Ascending aorta (tissue), 2 donors: ENCODE measurements at places on chromosomes 1 and 21.

- DNase-seq: no peak
Measured at GRCh38 chr1:159990005-159990404, 36.0 kb upstream of the SLAMF9 start.

DNA sequence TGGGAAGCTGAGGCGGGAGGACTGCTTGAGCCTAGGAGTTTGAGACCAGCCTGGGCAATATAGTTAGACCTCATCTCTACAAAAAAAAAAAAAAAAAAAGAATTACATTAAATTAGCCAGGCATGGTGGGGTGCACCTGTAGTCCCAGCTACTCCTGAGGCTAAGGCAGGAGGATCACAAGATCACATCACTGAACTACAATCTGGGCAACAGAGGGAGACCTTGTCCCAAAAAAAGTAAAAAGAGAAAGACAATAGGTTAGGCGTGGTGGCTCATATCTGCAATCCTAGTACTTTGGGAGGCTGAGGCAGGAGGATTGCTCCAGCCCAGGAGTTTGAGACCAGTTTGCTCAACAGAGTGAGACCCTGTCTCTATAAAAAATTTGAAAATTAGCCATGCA is 130.3 kb downstream of the TIAM1 start:
- DNase-seq: no peak

DNA sequence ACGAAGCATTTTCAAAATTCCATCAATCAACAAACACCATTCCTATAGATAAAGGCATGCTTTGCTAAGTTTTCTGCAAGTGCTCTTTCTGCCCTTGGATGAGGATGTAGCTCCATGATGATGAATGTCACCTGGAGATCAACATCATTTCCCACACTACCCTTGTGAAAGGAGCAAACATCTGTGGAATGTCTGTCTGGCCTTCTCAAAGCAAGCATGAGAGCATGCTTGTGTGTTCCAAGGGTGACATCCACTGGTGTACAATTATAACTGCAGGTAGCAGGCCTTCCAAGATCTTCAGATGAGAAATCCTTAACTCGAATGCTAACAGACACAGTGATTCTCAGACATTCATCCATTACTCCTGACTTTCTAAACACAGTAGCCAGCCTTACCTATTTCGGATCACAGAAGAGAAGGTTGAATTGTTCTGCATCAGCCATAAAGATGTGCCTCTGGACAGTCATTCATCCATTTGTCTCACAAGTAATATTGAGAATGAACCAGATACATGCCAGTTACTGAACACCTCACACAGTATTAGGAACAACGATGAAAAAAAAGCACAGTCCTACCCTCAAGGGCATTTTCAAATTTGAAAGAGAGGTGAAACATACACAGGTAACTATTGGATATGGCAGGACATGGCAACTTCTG is 162.4 kb downstream of the TPR start:
- DNase-seq: no peak

GRCh38 chr1:240486611-240487010 is 125.3 kb downstream of the GREM2 start:
- no peak for DNase-seq

DNA sequence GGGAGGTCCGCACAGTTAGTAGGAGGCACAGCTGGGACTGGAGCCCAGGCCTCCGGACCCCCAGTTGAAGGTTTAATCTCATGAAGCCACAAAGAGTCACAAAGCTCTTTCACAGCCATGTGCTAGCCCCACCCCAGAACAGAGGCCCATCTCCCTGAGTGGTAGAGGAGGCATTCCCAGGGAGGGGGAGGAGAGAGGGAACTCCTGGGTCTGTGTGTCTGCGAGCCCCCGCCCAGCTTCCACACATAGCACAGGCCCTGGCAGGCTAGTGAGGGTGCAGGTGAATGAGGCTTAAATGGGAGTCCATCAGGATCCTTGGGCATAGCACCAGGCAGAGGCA is 197.8 kb downstream of the MATN1 start:
- DNase-seq: no peak

DNA sequence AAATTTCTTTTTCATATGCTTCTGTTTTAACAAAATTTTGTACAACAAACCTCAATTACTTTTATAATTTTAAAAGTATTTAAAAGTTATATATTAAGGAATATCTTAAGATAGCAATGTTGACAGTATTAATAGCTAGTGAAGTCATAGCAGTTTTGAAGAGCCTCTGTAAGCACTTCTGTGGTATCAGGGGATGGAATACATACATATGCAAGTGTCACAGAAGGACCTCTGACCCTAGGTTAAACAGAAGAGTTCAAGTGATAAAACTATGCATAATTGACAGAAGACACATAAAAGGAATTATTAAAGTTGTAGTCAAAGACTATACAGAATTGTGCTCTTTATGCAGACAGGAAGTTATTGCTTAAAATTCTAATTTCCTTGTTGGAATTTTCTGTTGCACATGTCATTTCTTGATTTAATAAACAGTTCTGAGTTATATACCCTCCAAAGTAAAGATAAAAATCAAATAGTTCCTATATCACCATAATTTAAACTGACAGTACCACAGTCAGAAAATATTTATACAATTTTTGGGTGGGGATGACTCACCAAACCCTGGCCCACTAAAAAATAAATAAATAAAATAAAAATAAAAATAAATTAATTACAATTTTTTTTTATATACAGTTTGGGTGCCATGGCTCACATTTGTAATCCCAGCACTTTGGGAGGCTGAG is 27.1 kb downstream of the IPP start:
- no peak for DNase-seq

DNA sequence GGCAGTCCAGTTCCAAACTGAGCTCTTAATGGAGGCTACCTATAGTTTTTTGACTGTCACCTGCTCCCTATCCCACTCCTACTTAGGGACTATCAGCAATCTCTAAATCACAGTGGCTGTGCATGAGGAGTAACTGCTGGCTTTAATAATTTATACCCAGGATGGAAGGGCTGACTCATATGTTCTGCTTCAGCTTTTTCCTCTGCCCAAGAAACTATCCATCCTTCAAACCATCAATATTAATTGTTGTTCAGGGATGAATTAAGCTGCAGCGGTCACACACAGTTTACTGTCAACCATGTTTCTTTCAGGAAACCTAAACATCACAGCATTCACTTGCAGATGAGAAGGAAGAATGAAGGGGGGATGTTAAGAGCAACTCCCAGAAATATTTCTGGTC is 9.0 kb upstream of the PGBD5 start:
- no peak for DNase-seq

DNA sequence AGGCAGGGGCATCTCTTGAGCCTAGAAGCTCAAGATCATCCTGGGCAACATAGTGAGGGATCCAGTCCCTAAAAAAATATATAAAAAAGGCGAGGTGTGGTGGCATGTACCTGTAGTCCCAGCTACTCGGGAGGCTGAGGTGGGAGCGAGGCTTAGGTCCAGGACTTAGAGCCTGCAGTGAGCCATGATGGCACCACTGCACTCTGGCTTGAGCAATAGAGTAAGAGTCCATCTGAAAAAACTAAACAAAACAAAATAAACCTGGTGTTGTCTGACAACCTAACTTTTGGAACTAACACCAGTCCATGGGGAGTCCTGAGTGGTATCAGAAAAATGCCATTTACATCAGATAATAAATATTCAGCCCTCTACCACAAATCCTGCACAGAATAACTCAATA is 110.1 kb upstream of the NRIP1 start:
- DNase-seq: no peak
